ENCODE measurements at places on chromosomes 4 and X.

- DNase-seq: no peak
Measured at GRCh38 chr4:15260758-15261157, 167.1 kb upstream of the C1QTNF7 start.

- no peak for DNase-seq
Measured at GRCh38 chrX:115357326-115358120, 68.0 kb downstream of the LUZP4 start.

DNA sequence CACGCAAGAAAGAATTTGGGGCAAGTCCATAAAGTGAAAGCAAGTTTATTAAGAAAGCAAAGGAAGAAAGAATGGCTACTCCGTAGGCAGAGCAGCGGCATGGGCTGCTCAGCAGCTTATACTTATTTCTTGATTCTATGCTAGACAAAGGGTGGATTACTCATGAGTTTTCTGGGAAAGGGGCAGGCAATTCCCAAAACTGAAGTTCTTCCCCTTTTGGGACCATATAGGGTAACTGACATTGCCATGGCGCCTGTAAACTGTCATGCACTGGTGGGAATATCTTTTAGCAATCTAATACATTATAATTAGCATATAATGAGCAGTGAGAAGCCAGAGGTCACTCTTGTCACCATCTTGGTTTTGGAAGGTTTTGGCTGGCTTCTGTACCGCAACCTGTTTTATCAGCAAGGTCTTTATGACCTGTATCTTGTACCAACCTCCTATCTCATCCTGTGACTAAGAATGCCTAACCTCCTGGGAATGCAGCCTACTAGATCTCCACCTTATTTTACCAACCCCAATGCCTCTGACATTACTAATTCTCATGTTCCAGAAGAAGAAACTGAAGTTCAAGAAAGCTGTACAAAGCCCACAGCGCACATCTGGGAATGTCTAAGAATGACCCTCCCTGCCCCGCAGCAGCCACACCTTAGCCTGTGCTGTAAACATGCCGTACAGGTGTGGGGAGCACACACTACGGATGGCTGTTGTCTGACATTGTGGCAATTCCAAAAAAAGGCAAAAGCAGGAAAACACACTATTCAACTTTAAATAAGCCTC, 18.6 kb downstream of the RXFP1 start:
- DNase-seq: no peak

- DNase-seq: no peak
Measured at GRCh38 chrX:136697156-136697555, 49.2 kb downstream of the CD40LG start.

GRCh38 chr4:151690876-151691275, 69.9 kb downstream of the GATB start:
- no peak for DNase-seq

GRCh38 chr4:179750374-179750773, 2308.1 kb upstream of the AGA start:
- DNase-seq: no peak

- DNase-seq: no peak
Measured at GRCh38 chr4:103091601-103092223, 7.9 kb downstream of the BDH2 start.

GRCh38 chr4:118948545-118949144, 60.0 kb downstream of the SYNPO2 start:
- DNase-seq: no peak

GRCh38 chrX:56588397-56589188, 25.2 kb downstream of the UBQLN2 start:
- DNase-seq: no peak

DNA sequence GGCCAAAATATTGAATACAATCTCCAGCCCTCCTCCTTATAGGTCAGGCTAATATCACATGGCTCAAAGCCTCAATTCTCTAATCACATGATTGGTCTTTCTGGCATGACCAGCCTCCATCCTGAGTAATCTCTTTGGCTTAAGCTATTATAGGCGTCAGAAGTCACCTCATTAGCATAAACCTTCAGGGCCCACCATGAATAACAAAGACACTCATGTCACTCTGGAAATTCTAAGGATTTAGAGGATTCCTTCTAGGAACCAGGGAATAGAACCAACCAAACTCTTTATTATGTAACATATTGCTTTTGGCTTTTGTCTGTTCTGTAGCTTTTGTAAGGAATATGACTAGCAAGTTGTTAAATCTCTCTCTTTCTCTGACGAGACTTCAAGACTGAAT, 109.2 kb upstream of the IGFBP7 start:
- DNase-seq: no peak

DNA sequence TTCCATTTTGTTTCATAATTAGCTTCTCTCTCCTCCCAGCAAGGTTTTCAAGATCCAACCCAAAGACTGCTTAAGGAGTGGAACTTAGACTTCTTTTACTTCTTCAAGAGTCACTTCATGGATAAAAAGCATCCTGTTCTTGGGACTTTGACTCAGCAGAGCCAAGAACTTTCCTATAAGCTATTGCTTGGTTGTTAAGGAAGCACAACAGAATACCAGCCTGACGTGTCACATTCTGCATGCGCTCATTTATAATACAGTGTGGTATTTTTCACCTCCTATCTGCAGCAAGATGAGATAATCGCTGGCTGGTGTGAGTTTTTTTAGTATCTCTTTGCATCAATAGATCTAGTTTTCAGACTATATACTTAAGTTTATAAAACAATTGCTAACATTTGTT, 152.1 kb downstream of the PALLD start:
- DNase-seq: peak; percentile 62

- DNase-seq: no peak
Measured at GRCh38 chr4:80434238-80434637, 98.7 kb downstream of the CFAP299 start.

DNA sequence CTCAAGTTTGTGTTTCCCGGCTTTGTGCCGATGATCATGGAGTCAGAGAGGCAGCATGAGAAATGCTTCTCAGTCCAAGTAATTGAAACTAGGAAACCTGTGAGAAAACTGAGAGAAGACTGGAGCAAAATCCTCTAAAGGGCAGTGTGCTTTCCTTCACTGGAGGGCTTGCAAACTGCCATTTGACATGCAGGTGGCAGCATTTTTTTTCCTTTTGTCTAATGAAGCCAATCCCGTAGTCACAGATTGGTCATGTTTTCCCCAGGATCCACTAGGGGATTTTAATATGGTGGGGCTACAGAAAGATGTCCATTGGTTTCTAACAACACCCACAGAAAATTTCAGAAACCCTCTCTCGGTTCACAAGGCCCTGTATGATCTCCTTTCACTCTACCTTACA, 117.4 kb upstream of the NUDT10 start:
- DNase-seq: no peak

DNA sequence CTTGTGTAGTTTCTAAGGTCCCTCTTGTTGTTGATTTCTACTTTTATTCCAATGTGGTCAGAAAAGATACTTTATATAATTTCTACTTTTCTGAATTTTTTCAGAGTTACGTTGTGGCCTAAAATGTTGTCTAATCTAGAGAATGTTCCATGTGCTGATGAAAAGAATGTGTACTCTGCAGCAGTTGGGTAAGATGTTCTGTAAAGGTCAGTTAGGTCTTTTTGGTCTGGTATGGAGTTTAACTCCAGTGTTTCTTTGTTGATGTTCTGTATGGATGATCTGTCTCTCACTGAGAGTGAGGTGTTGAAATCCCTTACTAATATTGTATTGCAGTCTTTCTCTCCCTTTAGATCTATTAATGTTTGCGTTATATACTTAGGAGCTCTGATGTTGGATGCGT, 37.0 kb upstream of the GPRIN3 start:
- DNase-seq: no peak

DNA sequence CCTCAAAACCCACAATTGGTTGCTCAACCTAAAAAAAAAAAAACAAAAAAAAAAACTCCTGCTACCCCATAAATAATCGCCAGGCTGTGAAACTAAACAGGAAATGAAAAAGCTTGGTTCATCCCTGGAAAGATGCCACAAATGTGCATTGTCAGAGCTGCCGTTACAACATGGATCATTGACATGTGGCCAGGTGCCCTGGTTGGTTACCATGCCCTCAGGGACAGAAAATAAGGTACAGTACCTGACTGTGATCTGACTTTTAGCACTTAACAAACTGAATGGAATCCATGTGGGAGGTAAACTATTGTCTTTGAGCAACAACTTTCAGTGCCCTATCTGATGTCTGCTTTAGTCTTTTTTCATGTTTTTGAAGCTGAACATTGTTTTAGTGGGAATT, 118.0 kb upstream of the RPL34 start:
- no peak for DNase-seq

GRCh38 chrX:134631426-134632346, 26.6 kb downstream of the PLAC1 start:
- DNase-seq: no peak

DNA sequence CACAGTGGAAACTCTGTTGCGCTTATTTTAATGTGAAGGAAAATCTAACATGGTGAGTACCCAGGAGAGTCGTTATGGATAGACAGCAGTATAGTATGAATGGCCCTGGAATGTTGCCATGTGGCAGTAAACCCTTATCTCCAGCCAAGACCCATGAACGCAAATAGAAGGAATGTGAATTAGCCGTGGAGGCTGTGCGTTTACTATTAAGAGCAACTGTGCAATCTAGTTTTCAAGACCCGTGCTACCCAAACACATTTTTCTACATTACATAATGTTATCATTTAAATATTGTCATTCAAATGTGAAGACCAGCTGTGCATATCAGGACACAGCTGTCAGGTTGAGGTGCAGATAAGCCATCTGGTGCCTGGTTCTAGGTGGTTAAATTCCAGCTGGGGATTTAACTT, 13.3 kb upstream of the AGA start:
- DNase-seq: no peak

DNA sequence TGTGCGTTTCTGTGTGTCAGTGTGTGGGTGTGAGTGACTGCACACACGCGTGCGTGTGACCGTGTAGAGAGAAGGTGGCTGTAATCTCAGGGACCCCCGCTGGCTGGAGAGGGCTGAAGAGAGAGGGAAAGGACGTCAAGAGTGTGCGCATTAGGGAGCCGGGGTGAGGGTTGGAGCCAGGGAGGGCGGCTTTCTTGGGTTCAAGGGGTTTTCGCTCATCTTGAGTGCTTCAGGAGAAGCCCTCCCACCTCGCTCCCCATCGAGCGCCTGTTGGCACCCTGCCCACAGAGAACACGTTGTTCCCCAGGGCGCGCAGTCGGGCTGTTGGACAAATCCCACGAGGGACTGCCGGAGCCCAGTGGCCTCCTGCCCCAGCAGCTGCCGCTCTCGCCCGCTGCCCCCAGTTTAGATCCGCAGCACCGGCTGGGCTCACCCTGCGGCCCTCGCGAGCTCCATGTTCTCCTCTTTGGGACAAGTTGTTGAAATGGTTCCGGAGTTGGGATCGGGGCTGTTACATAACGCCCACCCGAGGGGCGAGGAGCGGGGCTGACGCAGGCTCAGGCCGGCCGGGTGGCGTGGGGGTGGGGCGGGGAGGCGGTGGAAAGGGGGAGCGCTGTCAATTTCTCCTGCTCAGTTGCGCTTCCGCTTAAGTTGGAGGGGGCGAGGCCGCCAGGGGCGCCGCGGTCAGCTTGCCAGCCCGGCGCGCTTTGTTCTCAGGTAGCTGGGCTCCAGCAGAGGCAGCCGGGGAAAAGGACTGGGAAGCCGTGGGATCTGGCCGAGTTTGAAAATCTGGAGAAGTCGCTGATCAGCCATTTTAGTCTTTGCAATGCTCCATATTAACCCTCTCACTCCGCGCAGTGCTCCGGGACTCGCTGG, 1.6 kb downstream of the GRIA2 start:
- DNase-seq: no peak

GRCh38 chr4:125736057-125736456, 421.3 kb downstream of the FAT4 start:
- peak; percentile 83 for DNase-seq

DNA sequence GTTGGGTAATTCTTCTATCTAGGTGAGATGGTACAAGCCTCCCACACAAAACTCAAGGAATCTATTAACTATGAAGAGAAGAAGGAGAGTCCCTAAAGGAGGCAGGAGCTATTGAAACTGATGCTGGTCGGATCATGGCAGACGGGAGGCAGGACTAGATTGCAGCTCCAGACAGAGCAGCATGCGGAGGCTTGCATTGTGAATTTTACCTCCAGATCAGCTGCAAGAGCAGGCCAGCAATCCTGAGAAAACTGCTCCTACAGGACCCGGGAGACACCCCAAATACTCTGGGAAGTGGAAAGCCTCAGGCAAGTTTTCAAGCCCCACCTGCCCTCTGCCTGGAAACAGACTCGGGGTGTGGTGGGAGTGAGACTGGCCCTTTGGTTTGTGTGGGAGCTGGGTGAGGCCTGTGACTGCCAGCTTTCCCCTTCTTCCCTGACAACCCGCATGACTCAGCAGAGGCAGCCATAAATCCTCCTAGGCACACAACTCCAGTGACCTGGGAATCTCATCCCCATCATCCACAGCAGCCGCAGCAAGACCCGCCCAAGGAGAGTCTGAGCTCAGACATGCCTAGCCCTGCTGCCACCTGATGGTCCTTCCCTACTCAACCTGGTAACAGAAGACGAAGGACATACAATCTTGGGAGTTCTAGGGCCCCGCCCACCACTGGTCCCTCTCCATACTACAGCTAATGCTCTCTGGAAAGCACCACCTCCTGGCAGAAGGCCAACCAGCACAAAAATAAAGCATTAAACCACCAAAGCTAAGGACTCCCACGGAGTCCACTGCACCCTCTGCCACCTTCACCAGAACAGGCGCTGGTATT, 30.9 kb downstream of the GATB start:
- DNase-seq: no peak

DNA sequence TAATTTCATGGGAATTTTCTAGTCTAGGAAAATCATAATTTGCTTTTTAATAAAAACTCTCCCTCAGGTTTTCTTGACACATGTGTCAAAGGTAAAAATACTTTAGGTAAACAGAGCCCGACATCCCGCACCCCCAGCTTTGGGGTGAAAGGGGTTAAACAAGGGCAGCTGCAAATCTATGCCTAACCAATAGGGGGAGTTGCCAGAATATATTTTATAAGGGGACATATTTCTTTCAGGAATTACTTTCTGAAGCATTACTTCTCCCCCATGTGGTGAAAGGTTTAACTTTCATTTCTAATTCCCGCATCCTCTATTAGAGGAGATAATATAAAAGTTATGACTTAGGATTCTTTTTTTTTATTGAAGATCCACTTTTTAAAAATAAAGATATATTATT, 53.9 kb upstream of the HEPH start:
- peak; percentile 9 for DNase-seq
